GF-D8 (cell line): ENCODE measurements at places on chromosomes 5 and 9.

- no peak for DNase-seq
Observed at GRCh38 chr5:53090229-53090628, 19.3 kb downstream of the MOCS2 start.

DNA sequence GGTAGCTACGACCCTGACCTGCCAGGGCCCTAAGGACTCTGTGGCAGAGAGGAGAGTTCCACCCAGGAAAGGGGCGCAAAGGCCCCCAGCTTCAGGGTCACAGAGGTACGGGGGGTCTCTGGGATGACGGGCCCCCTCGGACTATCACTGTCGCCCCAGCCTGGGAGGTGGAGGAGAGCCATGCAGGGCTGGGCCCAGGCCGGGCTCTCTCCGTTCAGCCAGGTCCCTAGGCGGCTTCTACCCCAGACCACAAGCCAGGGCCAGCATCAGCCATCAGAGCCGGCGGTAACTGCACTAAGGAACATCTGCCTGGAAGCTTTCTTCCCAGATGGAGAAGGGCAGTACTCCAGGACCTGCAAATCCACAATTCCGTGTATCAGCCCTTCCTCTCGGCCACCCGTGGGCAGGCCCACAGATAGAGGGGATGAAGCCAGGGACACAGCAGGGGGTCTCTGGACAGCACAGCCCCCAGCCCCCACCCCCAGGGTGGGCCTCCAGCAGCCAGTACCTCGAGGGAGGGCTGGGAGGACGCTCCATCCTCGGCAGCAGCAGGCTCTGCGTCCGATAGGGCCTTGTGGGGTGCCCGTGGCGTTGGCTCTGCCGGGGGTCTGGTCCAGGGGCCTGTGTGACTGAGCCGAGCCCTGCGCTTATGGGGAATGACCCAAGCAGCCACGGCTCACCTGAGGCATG, 38.4 kb downstream of the NACC2 start:
- no peak for DNase-seq

- DNase-seq, result no peak
Observed at GRCh38 chr5:158869854-158870253, 229.9 kb downstream of the EBF1 start.

DNA sequence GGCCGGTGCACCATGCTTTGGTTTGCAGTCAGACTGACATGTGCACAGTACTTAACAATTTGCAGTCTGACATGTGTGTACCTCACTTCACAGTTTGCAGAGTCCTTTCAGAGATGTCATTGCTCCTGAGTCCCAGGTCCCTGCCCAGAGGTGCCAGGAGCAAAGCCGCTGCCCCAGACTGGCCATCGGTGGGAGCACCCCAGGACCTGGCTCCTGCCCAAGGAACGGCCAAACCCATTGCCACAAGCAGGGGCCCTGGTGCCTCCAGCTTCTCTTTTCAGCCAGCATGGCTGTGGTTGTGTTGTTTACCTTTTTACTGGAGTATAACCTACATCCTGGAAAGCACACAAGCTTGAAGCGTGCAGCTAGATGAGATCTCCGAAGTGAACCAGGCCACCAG, 28.6 kb downstream of the RASGEF1C start:
- DNase-seq, result no peak

GRCh38 chr9:97767891-97768290, 70.8 kb upstream of the XPA start:
- DNase-seq, result no peak

DNA sequence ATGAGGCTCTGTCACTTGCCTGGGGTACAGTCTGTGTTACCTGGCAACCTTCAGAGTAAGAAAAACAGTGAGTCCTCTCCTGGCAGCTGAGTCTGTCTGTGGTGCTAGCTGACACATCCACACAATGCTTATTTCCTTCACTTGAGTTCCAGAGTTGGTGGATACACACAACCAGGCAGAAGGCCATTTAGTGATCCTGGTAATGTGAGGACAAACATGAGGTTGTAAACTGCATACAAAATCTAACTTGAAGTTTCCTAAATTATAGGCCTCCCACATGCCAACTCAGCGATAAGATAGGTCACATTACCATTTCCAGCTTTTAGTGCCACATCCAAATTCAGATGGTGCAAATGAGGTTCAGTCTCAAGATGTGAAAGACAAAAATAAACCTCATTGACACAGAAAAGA, 125.5 kb downstream of the DCP2 start:
- no peak for DNase-seq

DNA sequence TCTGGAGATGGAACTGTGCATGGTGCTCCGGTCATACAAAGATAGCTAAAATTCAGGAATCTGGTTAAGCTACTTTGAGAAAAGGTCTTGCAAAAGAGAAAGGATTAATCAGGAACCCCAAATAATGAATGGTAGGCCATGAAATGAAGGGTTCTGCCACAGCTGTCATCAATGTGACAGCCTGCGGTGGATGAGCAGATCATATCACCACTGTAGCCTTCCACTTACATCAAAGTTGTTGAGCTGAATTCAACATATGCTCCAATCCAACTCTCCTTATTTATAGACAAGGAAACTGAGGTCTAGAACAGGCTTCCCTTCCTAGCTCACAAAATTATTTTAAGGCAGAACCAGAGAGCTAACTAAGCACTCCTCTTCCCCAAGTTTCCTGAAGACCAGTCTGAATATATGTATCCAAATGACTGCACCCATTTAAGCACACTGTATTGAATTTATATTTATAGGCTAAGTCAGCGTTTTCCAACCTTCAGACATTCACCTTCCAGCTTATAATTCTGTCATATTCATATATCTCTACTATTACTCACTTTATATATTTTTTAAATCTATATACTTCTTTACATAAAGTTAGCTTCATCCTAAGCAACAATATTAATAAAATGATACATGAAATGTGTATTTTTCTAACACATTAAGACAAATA, 13.9 kb upstream of the PTGER4 start:
- DNase-seq, result no peak

DNA sequence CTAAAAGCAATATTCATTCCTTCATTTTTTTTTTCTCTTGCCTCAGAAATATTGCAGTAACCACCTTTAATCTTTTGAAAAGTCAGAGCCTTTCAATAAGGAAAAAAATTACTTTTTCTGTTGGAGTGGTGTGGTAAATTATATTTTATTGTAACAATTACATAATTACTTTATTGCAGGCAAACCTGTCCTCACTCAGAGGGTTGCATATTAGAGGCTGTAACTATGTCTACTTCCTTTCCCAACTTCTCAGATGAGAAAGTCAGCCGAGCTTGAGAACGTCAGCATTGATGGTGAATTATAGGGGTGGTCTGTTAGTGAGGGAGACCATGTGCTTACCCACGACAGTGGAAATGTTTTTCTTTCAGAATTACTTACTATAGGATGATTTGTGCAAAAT, 611.8 kb downstream of the KIF4B start:
- no peak for DNase-seq

DNA sequence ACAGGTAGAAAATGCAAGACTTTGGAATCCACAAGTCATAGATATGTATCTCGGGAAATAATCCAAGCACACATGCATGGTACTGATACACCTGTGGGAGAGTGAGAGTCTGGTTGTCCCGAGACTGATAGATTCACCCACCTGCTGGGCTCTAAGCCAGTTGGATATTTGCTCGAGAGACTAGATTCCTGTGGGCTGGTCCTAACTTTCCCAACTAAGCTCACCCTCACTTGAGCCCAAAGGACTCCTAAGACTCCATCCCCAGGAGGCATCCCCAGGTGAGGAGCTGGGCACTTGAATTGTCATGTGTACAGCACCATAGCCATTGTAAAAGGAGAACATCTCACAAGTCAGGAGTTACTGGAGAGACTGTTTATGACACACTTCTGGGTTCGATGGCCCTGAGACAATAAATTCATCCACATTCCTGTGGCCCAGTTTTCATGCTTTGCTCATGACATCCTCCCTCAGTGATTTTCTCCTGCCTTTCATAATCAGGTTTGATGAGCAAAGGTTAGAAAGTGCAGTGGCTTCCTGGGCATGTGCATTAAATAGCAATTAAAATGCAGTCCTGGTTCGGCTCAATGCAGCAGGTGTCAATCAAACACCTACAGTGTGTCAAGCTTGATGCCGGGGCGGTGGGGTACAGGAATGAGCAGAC, 18.1 kb downstream of the SLC1A1 start:
- no peak for DNase-seq

DNA sequence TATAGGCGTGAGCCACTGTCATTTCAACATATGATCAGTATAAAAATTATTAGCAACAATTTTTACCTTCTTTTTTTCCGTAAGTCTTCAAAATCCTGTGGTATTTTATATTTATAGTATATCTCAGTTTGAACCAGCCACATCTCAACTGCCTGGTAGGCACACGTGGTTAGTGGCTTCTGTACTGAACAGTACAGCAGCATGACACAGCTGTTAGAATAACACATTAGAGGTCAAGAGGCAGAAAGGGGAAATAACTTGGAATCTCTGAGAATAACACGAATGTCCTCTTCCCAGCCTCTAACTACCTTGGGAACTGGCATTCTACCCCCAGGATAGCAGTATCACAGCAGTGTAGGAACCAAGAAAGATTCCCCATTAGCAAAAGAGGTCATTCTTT, 108.5 kb upstream of the IQGAP2 start:
- peak; percentile 6 for DNase-seq

- DNase-seq, result no peak
Observed at GRCh38 chr5:150599917-150600511, 40.4 kb upstream of the SYNPO start.

GRCh38 chr5:36041537-36041845, 25.2 kb downstream of the UGT3A2 start:
- no peak for DNase-seq

- DNase-seq, result no peak
Observed at GRCh38 chr5:169325273-169325672, 24.3 kb upstream of the SLIT3 start.

DNA sequence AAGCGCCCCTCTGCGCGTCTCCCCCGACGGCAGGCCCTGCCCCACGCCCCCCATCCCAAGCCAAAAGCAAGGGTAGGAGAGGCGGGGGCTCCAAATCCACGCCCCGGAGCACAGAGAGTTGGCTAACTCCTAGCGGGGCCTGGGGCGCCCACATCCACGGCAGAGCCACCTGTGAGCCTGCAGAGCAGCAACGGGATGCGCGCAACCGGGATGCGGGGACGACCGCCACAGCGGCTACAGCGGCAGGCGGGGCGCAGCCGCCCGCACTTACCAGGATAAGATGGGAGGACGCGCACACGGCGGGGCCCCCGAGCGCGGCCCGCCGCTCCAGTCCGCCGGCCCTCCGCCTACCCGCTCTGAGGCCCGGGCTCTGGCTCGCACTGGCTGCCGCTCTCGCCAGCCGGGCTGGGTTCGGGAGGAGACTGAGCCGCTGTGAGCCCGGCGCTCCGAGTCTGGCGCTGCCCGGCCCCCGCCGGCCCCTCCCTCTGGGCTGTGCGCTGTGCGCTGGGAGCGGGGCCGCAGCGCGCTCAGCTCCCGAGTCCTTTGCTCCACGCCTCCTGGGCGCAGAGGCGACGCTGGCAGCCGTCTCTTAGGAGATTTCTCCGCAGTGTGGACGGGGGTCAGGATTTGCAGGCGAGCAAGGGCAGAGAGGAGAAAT, at the start of gene SLC24A2:
Gene SLC24A2, minus strand, starts transcription at position 424 of the 658 bp plus-strand sequence.
- no peak for DNase-seq
